ENCODE measurements at places on chromosomes 7 and 10.

- peak overlapping the region; percentile 23 for H3K27ac ChIP-seq
- peaks cover 8% of the 10 kb centered on the region for H3K4me1 ChIP-seq
- H3K36me3 ChIP-seq = no peaks in the 10 kb centered on the region
- H3K4me3 ChIP-seq = no peak overlapping the region
- no peaks in the 10 kb centered on the region for H3K27me3 ChIP-seq
Observed at GRCh38 chr10:113540845-113541548, 11.9 kb upstream of the HABP2 start.

DNA sequence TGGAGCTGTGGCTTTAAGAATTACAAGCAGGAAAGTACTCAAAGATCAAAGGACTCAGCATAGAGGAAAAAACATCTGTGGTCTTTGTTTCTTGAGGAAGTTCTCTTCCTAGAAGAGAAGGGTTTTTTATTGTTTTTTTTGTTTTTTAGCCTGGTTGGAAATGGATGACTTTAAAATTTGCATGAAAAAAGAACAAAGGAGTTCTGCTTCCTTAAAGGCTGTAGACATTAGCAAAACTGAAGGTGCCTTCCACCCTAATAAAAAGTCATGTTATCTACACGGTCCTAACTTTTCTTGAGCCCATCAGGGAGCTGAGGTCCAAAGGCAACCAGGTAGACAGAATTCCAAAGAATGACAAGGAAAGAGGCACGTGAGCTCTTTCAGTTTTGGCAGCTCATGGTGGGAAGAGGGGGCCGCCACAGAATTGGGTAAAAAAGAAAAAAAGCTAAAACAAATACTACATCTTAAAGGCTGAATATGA is 356.6 kb downstream of the SH2D4B start:
- DNase-seq = no peak
- no peaks in the 10 kb centered on the region for H3K27me3 ChIP-seq
- no peaks in the 10 kb centered on the region for H3K4me1 ChIP-seq

GRCh38 chr10:84608126-84608525 is 279.7 kb downstream of the CCSER2 start:
- no peak overlapping the region for H3K4me3 ChIP-seq
- no peak for DNase-seq
- no peaks in the 10 kb centered on the region for H3K27me3 ChIP-seq
- H3K4me1 ChIP-seq = no peaks in the 10 kb centered on the region
- H3K27ac ChIP-seq = no peak overlapping the region

GRCh38 chr7:24602860-24603456 is 29.7 kb downstream of the PALS2 start:
- no peaks in the 10 kb centered on the region for H3K27me3 ChIP-seq
- no peak for DNase-seq
- H3K4me1 ChIP-seq = no peaks in the 10 kb centered on the region
- H3K27ac ChIP-seq = no peak overlapping the region

GRCh38 chr10:30842894-30843293 is 188.8 kb downstream of the ZNF438 start:
- no peaks in the 10 kb centered on the region for H3K27me3 ChIP-seq
- no peak overlapping the region for H3K4me3 ChIP-seq
- no peak overlapping the region for H3K27ac ChIP-seq

GRCh38 chr7:19066170-19066569 is 51.3 kb downstream of the TWIST1 start:
- no peaks in the 10 kb centered on the region for H3K27me3 ChIP-seq
- H3K36me3 ChIP-seq = no peaks in the 10 kb centered on the region
- no peak overlapping the region for H3K27ac ChIP-seq
- DNase-seq = no peak
- no peak overlapping the region for H3K4me3 ChIP-seq
